Activated naive CD4-positive, alpha-beta T cell treated with Interleukin-2 at 50 U/mL for 16 hours (primary cell): ENCODE measurements at places on chromosomes 6 and 20.

GRCh38 chr6:45784250-45784649 is 231.4 kb downstream of the CLIC5 start:
- no peak for DNase-seq

GRCh38 chr6:148455225-148455624 is 112.6 kb downstream of the SASH1 start:
- DNase-seq: no peak

DNA sequence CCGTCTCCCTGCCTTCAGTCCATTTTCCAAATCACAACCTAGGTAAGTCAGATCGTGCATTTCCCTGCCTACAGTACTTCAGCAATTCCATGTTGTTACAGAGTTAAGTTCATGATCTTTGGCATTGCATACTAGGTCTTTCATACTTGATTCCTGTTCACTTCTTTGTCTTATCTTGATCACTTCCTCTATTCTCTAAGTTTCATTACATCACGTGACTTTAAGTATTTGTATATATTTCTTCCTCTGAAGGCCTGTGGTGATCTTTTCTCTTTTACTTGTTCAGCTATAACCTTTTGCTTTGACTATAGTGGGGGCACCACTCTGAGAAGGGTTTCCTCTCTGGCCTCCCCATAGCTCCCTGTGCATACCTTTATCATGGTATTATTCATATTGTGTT is 100.2 kb downstream of the TRMT11 start:
- no peak for DNase-seq

- DNase-seq: no peak
Measured at GRCh38 chr6:134420614-134421181, 102.8 kb upstream of the SGK1 start.

- no peak for DNase-seq
Measured at GRCh38 chr6:34573567-34574183, 17.5 kb upstream of the SPDEF start.

DNA sequence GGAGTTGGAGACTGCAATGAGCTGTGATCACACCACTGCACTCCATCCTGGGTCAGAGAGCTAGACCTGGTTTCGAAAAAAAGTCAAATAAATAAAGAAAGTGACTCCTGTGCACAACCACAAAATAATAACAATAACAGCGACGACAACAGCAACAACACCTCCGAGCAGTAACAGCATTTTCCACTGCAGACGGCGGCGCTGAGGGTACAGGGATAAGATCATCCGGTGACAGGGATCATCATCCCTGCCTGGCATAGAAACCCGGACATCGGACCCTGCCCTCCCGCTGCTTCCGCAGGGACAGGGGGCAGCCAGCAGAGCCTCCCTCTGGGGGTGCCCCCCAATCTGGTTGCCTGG is 11.5 kb downstream of the SRXN1 start:
- no peak for DNase-seq

DNA sequence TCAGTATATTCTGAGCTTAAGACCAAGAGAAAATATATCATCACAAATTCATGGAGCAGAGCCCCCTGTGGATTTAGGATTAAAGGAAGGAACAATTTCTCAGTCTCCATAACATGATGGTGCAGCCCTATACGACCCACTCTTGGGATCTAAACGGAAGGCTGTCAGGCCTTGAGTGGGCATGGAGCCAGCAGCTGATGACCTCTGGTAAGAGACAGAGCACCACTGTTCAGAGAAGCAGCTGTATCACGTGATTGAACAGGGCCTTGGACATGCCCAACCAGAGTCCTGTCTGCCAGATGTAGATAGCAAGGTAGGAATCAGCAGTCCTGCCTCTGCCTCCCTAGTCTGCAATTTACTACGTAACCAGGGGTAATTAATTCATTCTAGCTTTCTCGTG is 259.4 kb upstream of the POU3F2 start:
- DNase-seq: no peak

DNA sequence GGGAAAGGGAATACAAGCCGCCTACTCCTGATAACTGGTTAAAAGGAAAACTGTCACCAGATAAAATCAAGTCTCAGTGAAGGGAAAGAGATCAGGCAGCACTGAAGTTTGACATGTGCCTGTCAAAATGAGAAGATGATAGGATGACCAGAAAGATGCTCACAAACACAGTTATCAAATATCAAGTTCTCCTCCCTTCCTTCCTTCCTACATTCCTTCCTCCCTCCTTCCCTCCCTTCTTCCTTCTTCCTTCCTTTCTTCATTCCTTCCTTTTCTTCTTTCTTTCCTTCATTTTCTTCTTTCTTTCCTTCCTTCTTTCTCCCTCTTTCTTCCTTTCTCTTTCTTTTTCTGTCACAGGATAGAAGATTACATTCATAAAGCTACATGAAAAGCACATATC is 55.2 kb downstream of the MYB start:
- DNase-seq: no peak

DNA sequence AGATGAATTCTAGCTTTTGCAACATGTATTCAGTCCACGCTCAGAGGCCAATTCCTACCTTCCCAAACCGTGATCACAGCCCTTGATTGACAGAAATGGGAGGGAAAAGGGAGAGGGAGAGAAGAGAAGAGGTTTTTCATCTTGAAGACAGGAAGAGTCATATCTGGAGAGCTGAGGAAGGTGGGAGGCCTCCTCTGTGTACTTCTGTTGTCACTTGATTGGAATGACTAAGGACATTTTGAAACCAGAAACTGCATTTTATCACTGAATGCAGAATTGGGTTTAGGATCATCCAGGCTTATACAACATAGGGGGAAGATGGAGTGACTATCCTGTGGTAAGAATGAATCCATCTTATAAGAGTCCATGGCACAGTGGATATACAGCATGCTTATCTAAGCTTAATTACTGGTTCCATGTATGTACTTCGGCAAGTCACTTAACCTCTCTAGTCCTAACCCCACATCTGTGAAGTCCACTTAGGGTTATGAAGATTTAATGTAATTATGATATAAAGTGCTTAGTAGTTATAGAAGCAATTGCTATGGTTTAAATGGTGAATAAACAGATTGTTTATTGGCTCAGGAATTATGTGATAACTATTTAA is 144.0 kb downstream of the BCKDHB start:
- DNase-seq: no peak

GRCh38 chr6:29947077-29947980 is 5.0 kb downstream of the HLA-A start:
- no peak for DNase-seq

GRCh38 chr6:136174510-136174909 is 75.6 kb downstream of the MTFR2 start:
- DNase-seq: no peak

GRCh38 chr6:23245572-23245971 is 676.2 kb downstream of the HDGFL1 start:
- DNase-seq: no peak

GRCh38 chr6:74689601-74690000 is 516.3 kb downstream of the COL12A1 start:
- DNase-seq: no peak

DNA sequence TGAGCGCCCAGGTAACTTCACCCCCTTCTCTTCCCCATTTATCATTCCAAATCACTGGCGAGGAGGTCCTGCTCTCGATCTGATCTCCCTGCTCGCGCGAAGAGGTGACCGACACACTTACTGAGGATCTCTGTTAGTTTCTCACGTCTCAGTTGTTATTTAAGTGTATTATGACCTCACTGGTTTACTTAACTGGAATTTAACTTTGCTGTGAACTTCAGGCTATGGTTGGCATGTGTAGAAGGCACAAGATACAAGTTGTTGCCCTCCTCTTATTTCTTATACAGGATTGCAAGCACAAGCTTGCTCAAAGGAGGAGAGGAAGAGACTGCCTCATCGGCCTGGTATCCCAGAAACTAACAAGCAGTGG is 1.2 kb downstream of the RNF217 start:
- no peak for DNase-seq

- no peak for DNase-seq
Measured at GRCh38 chr6:109323241-109323640, 59.0 kb downstream of the CD164 start.

- DNase-seq: no peak
Measured at GRCh38 chr6:8551386-8551785, 116.0 kb upstream of the SLC35B3 start.

DNA sequence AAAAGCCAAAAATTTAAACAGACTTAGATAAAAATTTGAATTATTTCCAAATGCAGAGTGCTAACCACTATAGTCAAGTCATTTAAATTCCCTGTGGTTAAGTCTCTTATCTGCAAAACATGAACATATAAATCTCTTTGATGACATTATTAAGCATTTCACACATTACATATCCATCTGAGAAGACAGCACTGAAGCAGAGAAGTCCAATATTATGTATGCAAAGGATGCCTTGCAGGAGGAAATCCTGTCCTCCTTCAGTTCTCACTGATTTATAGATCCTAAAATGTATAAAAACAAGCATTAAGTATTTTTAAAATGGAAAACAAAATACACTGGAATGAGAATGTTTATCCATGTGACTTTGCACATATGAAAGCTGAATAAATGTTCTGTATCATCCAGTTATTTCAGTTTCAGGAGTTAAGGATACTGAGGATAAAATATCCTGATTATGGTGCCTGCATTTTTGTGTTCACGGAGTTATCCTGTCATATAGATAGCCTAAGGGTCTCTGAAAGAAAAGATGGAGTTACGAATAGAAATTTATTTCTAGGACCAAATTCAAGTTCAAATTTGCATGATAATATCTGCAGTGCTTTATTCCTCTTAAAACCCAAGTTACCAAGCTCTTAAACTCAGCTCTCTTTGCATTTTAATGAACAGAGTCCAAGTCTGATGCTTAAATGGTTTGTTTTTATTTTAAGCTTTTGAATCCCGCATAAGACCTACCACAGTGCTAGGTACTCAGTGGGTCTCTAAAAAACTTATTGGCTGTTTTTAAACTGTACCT is 145.4 kb downstream of the PRKN start:
- DNase-seq: no peak

GRCh38 chr6:165098165-165098564 is 211.2 kb downstream of the C6orf118 start:
- DNase-seq: no peak

GRCh38 chr6:145199961-145200360 is 535.4 kb downstream of the EPM2A start:
- no peak for DNase-seq

DNA sequence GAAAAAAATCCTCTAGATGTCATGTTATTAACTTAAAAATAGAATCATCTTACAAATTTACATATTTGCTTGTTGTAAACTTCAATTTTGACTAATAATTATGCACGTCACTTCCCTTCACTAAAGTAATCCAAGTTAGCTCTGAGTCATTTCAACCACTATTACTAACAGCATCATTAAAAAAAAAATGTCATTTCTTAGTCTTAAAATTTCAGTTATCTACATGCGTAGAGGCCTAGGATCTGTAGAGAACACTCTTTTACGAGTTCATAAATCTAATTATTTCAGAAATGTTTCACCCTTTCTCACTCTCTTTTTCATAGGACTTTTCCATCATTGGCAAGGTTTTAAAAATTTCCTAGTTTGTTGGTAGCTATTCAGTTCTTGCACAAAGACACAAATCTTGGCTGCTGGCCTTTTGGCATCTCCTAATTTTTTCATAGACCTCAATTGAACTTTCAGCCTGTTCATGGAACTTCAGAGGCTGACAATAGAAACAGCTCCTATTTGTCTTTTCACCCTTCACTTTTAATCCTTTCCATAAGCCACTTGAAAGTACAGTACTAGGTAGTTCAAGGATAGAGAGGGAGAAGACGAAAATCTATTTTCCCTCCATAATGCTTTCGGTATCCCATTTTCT is 61.5 kb downstream of the OGFRL1 start:
- no peak for DNase-seq

DNA sequence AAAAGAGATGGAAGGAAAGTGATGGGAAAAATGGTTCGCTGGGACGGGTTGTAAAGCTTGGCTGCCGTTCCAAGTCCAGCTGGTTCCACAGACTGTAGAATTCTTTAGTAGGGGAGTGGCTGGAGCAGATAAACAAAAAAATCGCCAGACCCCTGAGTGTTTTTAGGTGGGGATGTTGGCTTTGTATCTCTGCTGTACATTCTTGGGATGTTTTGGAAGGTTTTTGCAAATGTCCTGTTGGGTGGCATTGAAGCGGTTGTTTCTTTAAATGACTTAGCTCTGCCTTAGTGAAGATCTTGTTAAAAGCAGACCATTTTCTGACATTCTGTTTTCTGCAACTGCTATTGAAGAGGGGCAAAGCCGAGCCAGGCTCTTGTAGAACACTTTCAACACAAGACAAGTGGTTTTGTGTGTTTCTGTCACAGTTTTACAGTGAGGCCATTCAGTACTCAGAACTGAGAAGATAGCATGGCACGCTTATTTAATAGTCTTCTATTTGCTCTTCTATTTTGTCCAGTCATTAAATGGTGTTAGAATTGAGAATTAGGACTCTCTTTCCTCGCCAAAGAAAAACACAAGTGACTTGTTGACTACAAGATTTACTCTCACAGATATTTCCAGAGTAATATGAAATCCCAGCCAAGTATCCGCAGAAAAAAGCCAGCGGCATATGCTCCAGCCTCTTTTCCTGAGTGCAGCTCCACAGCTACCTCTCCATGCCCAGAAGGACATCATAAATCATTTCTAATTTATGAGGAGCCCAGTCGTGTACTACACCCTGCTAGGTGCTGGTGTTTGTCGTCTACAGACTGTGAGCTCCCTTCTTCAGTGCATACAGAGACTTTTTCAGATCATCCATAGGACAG is 65.8 kb downstream of the PHACTR2 start:
- no peak for DNase-seq

GRCh38 chr20:11195169-11195568 is 521.4 kb upstream of the JAG1 start:
- no peak for DNase-seq

GRCh38 chr6:84762220-84763002 is 2.0 kb downstream of the TBX18 start:
- no peak for DNase-seq

- DNase-seq: no peak
Measured at GRCh38 chr6:71879016-71879415, 7.3 kb upstream of the RIMS1 start.

DNA sequence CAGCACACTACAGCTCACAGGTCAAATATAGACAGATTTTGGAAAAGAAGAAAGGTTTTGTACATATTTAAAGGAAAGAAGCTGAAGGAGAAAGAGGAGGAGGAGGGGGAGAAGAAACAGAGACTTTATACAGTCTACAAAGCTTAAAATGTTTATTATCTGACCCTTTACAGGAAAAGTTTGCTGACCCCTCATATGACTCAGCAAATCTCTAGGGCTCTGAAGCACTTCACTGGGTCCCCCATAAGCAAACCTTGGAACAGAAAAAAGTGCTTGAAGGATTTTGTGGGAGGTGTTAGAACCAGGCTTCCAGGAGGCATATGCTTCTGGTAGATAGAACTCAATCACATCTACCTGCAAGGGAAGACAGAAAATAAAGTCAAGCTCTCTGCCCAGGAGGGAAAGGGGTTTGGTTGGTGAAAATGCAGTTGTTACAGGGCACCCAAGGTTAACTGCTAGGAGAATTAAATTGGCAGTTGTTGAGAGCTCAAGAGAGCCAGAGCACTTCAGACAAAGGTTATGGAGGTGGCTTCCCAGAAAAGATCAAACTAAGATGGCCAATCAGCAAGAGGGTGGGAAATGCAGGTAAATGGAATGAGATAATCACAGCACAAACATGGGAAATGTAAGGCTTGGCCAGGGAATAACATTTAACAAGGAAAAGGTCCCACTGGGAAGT is 207.4 kb upstream of the SGK1 start:
- no peak for DNase-seq

- no peak for DNase-seq
Measured at GRCh38 chr6:110217266-110217665, 37.0 kb downstream of the CDC40 start.
